T-helper 17 cell (primary cell): ENCODE measurements at places on chromosomes 16 and 17.
A peak's percentile ranks its signal among the peaks of the same experiment; 100 is the strongest.

DNA sequence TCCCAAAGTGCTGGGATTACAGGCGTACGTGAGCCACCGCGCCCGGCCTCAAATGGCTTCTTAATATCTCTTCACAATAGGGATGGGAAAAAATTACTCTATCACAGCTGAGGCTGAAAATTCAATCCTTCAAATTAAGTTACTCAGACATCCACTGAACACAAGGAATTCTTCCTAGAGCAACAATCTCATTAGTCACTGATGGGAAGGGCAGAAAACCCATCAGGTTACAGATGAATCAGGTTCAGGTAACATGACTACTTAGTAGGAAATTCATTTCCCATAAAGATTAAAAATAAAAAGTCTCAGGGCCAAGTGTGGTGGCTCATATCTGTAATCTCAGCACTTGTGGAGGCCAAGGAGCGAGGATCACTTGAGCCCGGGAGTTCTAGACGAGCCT is 42.5 kb upstream of the ABR start:
- DNase-seq = no peak

DNA sequence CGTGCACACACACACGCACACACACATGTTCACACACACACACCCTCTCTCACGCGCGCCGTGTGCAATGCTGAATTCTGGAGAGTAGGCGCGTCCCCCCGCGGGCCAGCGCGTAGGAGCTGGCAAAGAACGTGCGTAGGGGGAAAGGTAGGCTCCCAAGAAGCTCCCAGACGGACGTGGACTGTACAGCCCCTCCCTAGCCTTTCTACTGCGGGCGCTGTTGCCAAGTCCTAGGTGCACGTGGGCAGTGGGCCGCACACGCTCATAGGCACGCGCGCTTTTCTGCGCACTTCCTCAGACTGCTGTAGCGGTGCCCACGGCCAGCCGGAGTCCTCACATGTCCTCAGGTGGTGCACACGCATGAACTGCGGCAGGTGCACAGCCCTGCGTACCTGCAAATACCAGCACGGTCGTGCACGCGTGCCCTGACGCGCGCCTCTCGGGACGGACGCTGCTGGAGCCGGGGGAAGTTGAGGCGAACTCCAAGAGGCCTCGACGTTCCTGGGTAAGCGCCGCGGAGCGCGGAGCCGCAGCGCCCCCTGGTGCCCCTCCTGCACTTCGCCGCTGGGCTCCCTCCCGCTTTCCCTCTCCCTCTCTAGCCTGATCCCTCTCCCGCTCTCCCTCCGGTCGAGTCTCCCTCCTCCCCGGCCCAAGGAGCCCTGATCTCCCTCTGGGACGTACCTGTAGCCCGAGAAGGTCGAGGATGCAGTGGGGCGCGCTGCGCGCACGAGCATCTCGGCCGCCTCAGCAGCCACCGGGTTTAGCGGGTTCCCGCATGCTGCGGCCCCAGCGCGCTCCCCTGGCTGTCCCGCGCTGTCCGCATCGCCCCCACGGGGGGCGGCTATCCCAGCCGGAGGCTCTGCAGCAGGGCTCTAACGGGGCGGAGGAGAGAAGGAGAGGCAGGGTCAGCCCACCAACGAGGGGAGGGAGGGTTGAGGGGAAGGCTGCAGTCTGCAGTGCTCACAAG is 749 bp downstream of the GRIN2A start:
- peak; percentile 8 for DNase-seq

- DNase-seq = no peak
Observed at GRCh38 chr16:87160234-87160636, 157.0 kb downstream of the C16orf95 start.

DNA sequence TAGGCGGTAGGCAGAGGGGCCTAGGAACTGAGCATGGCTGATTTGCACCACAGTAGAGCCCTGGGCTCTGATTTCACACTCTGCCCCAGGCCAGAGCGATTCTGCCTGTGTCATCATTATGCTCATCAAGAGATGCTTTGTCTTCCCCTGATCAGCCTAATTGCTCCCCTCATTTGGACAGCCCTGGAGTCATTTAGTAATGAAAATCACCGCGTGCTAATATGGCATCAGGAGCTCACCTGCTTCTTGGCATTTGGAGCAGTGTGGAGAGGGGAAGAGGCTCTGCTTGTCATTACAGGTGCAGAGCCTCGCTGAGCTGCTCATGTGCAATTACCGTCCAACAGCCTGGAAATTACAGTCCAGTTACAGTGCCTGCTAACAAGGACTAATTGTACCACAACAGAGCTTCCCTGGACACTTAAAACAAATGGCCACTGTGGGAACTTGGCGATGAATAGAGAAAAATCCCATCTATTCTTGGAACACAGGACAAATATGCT is 157.1 kb upstream of the WSCD1 start:
- no peak for DNase-seq

DNA sequence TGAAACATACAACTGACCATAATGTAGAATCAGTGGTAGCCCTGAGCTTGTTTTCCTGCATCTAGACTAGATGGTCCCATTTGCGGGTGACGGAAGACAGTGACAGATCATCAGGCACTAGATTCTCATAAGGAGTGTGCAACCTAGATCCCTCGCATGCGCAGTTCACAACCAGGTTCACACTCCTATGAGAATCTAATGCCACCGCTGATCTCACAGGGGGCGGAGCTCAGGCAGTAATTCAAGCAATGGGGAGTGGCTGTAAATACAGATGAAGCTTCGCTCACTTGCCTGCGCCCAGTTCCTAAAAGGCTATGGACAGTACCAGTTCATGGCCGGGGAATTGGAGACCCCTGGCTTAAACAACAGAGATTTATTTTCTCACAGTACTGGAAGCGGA is 656.3 kb downstream of the HS3ST4 start:
- no peak for DNase-seq

DNA sequence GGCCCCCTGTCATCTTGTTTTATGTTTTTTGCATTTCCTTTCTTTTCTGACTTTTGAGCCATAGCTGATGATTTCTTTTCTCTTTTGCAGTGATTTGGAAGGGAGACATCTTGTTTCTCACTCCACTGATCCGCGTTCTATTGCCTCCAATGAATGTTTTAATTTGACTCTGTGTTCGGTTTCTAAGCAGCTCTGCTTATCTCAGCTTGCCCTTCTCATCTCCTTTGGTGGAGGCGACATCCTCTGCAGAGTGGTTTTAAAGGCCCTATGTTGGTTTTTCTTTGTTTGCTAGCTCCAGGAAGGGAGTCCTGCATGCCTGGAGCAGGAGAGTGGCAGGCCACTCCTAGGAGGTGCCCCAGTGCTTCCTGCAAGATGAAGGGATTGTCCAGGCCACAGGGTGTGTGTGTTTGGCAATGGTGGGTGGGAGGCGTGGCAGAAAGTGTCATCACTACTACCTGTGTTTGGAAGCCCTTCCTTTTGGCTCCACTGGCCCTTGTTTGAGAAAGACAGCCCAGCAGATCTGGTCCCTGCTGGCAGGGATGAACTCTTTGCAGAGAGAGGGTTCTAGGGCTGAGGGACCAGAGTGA is 13.6 kb downstream of the SMPD3 start:
- DNase-seq = no peak
